Neural crest cell (in vitro differentiated cells): ENCODE measurements at places on chromosomes 2 and 18. TPM values are rescaled to one million over a fixed set of nuclear protein-coding genes. Genes with fewer than 3 reads are reported as not detected.

GRCh38 chr2:218853766-218854165 lies 5.8 kb upstream of the WNT6 start:
- no peak for DNase-seq
- H3K4me3 ChIP-seq, result no peak overlapping the region
- peaks cover 86% of the 10 kb centered on the region for H3K27me3 ChIP-seq
- H3K27ac ChIP-seq, result no peak overlapping the region

- H3K4me1 ChIP-seq, result no peaks in the 10 kb centered on the region
- no peaks in the 10 kb centered on the region for H3K27me3 ChIP-seq
- no peak overlapping the region for H3K4me3 ChIP-seq
- no peak overlapping the region for H3K27ac ChIP-seq
- DNase-seq, result no peak
- no peaks in the 10 kb centered on the region for H3K36me3 ChIP-seq
These were observed 128.3 kb downstream of the SH3BP4 start for GRCh38 chr2:235080101-235080500.

TDRD15 gene
- not detected in 2 replicates for total RNA-seq

- H3K36me3 ChIP-seq, result no peaks in the 10 kb centered on the region
- H3K4me1 ChIP-seq, result peaks cover 14% of the 10 kb centered on the region
- H3K4me3 ChIP-seq, result no peak overlapping the region
- H3K27me3 ChIP-seq, result no peaks in the 10 kb centered on the region
- DNase-seq, result no peak
- H3K27ac ChIP-seq, result no peak overlapping the region
These were observed 24.6 kb downstream of the TMEM127 start for GRCh38 chr2:96241227-96241626.

- peak overlapping the region; percentile 100 for H3K4me3 ChIP-seq
- DNase-seq, result peak; percentile 41
- peaks cover 55% of the 10 kb centered on the region for H3K4me1 ChIP-seq
- H3K27ac ChIP-seq, result peak overlapping the region; percentile 97
These were observed 419 bp downstream of the EPHA4 start for GRCh38 chr2:221571551-221572218.

GRCh38 chr2:232008907-232009638 lies 47.6 kb downstream of the DIS3L2 start:
- H3K27me3 ChIP-seq, result no peaks in the 10 kb centered on the region
- H3K27ac ChIP-seq, result peak overlapping the region; percentile 70
- H3K4me3 ChIP-seq, result no peak overlapping the region
- peaks cover 7% of the 10 kb centered on the region for H3K36me3 ChIP-seq
- H3K4me1 ChIP-seq, result peaks cover 26% of the 10 kb centered on the region

IL1R2 gene
- not detected in 2 replicates for total RNA-seq

DNA sequence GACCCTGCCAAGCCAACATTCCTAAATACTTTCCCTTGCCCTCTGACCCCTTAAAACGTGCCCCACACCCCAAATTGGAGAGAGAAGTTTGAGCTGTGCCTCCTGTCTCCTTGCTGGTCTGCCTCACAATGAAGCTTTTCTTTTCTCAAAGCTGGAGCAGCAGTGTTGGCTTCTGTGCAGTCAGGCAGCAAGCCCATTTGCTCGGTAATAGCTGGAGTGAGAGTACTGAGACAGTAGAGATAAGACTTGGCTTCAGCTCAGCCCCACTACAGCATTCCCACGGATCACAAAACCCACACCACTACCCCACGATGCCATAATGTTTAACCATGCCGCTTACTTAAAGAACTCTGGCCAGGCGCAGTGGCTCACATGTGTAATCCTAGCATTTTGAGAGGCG lies 73.0 kb downstream of the NCAPH start:
- H3K27ac ChIP-seq, result peak overlapping the region; percentile 50
- peaks cover 50% of the 10 kb centered on the region for H3K4me1 ChIP-seq
- peak; percentile 24 for DNase-seq
- no peaks in the 10 kb centered on the region for H3K27me3 ChIP-seq
- no peaks in the 10 kb centered on the region for H3K36me3 ChIP-seq

DNA sequence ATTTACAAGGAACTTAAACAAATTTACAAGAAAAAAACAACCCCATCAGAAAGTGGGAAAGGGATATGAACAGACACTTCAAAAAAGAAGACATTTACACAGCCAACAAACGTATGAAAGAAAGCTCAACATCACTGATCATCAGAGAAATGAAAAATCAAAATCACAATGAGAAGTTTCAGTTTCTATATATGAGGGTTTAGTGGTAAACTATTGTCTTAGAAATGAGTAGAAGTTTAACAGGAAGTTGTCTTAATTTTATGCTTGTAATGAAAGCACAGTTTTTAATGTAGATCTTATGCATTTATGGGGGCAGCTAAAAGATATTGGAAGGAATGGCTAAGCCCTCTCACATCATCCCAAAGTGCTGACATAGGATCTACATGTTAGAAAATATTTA lies 325.4 kb downstream of the ERBB4 start:
- H3K4me1 ChIP-seq, result no peaks in the 10 kb centered on the region
- H3K27ac ChIP-seq, result no peak overlapping the region
- no peaks in the 10 kb centered on the region for H3K27me3 ChIP-seq
- DNase-seq, result no peak
- no peak overlapping the region for H3K4me3 ChIP-seq
- no peaks in the 10 kb centered on the region for H3K36me3 ChIP-seq

ZFP36L2 gene
- total RNA-seq, result 39.8 and 39.9 TPM in 2 replicates

DNA sequence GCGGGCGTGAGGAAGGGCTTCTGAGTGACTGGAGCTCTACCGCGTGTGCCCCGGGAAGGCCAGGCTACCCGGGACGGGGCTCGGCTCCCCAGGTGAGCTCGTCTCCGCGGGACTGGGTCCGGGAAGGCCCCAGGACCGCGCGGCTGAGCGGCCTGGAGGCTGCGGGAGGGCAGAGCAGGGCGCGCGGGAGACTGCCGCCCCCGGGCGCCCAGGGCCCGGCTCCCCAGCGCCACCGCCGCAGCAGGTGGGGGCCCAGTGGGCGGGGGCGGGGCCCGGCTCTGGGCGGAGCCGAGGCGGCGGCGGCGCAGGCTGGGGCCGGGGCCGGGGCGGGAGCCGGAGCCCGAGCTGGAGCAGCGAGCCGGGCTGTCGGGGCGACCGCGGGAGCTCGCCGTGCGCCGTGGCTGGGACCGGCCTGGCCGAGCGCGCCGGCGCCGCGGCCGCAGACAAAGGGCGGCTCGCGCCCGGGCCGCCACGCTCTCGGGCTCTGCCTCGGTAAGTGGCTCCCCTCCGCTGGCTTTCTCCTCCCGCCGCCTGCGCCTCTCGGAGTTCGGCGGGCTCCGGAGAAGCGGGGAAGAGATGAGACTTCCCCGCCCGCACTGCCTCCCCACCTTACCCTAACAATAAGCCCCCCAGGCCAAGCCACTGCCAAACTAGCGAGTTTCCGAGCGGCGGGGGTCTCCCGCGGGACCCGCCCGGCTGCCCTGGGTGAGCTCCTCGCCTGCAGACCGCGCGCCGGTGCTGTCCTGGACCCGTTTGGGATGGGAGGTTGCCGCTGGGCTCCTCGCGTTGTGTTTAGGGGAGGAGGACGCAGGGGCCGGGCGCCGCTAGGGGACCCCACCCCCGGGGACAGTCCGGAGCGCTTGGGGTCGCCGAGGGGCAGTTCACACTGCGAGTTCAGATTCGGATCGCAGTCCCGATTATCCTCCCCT lies at the start of gene MAPK4:
TSS of gene MAPK4 (plus strand) at position 336 of the 929 bp plus-strand sequence. CDS start 103,872 bp downstream, outside the sequence.
- peaks cover 4% of the 10 kb centered on the region for H3K36me3 ChIP-seq
- peak within 1 kb of the TSS; percentile 90 for H3K4me3 ChIP-seq
- DNase-seq, result peak; percentile 45
- H3K27ac ChIP-seq, result peak within 1 kb of the TSS; percentile 91
- peaks cover 10% of the 10 kb centered on the region for H3K4me1 ChIP-seq

L3MBTL4 gene
- 0.50 and 0.65 TPM in 2 replicates for total RNA-seq

DNA sequence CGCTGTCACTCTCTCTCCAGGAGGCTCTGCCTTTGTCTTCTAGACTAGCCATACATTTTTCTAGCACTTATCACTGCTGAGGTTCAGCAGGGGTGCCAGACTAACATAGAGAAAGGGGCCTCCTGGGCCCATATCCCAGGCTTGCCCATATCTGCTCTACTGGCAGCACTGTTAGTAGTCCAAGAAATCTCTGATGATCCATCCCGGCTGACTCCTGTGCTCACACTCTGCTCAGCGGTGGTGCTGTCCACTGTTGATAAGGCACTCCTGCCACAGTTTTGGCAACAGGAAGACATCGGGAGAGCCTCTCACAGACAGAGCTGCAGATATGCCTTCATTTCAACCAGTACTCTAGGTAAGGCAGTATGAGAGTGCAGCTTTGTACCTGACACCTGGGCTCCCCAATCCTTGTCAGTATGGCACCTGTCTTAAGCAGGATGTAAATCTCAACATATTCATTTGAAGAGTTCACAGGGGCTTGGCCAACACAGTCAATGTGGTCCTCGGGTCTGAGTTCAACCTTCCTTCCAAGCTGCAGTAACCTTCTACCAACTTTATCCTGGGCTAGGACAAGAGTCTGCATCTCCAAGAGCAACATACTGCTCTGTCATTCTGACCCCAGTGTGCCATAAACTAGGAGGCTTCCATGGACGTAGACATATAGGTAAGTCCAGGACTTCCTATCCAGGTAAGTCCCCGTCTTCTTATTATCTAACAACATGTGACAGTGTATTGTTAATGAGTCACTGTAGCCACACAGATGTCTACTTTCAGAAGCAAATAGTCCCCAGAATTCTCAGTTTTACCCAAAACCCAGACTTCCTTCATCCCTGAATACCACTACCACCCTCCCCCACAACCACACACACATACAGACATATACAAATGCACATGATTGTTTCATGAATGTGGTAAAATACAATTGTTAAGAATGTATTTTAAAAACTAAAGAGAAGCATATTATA lies 16.2 kb downstream of the KLF7 start:
- H3K36me3 ChIP-seq, result peaks cover 4% of the 10 kb centered on the region
- no peak for DNase-seq
- H3K27ac ChIP-seq, result no peak overlapping the region
- no peaks in the 10 kb centered on the region for H3K27me3 ChIP-seq

- no peaks in the 10 kb centered on the region for H3K4me1 ChIP-seq
- H3K4me3 ChIP-seq, result no peak overlapping the region
- no peaks in the 10 kb centered on the region for H3K36me3 ChIP-seq
- no peak overlapping the region for H3K27ac ChIP-seq
These were observed 177.7 kb downstream of the TMEM247 start for GRCh38 chr2:46657042-46657504.

- H3K36me3 ChIP-seq, result no peaks in the 10 kb centered on the region
- DNase-seq, result no peak
- H3K27me3 ChIP-seq, result no peaks in the 10 kb centered on the region
- no peaks in the 10 kb centered on the region for H3K4me1 ChIP-seq
These were observed 43.1 kb upstream of the SELENOI start for GRCh38 chr2:26302846-26303245.

GBX2 gene
- 21.3 and 21.9 TPM in 2 replicates for total RNA-seq

C2orf72 gene
- 3.0 and 3.3 TPM in 2 replicates for total RNA-seq

DNA sequence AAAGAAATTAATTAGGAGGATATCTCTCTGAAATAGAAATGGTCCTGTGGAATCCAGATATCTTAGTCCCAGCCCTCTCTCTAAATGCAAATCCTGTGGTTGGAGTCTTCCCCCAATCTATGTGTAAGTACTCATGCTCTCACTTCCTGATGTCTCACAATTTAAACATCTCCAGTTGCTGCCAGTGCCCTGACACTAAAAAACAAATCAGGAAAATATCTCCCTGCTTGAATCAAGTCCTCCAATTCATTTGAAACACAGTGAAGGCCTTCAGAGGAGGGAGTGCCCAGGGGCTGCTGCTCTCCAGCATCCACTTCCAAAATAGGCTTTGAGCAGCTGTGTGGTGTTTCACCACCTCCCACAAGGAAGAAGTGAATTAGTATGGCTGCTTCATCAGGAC lies 413.8 kb downstream of the RAD51AP2 start:
- no peaks in the 10 kb centered on the region for H3K36me3 ChIP-seq
- no peak overlapping the region for H3K27ac ChIP-seq
- no peaks in the 10 kb centered on the region for H3K4me1 ChIP-seq
- H3K27me3 ChIP-seq, result peaks cover 9% of the 10 kb centered on the region

GRCh38 chr2:5618271-5618670 lies 73.9 kb upstream of the SOX11 start:
- no peak for DNase-seq
- H3K36me3 ChIP-seq, result peaks cover 3% of the 10 kb centered on the region
- no peak overlapping the region for H3K27ac ChIP-seq
- H3K4me3 ChIP-seq, result no peak overlapping the region
- H3K4me1 ChIP-seq, result peaks cover 5% of the 10 kb centered on the region

GRCh38 chr2:44843641-44844310 lies 97.7 kb upstream of the SIX3 start:
- no peaks in the 10 kb centered on the region for H3K36me3 ChIP-seq
- H3K27me3 ChIP-seq, result peaks cover 16% of the 10 kb centered on the region
- no peak overlapping the region for H3K27ac ChIP-seq
- no peak for DNase-seq

GRCh38 chr2:232483923-232484627 lies 3.6 kb downstream of the ECEL1 start:
- H3K4me1 ChIP-seq, result peaks cover 9% of the 10 kb centered on the region
- no peaks in the 10 kb centered on the region for H3K36me3 ChIP-seq
- no peak overlapping the region for H3K4me3 ChIP-seq
- peaks cover 53% of the 10 kb centered on the region for H3K27me3 ChIP-seq

PLEK gene
- not detected in 2 replicates for total RNA-seq

LYPD6B gene
- total RNA-seq, result not detected in 2 replicates

SNTG2 gene
- total RNA-seq, result 0.36 and 0.47 TPM in 2 replicates

PSMD1 gene
- 128 and 146 TPM in 2 replicates for total RNA-seq

DNA sequence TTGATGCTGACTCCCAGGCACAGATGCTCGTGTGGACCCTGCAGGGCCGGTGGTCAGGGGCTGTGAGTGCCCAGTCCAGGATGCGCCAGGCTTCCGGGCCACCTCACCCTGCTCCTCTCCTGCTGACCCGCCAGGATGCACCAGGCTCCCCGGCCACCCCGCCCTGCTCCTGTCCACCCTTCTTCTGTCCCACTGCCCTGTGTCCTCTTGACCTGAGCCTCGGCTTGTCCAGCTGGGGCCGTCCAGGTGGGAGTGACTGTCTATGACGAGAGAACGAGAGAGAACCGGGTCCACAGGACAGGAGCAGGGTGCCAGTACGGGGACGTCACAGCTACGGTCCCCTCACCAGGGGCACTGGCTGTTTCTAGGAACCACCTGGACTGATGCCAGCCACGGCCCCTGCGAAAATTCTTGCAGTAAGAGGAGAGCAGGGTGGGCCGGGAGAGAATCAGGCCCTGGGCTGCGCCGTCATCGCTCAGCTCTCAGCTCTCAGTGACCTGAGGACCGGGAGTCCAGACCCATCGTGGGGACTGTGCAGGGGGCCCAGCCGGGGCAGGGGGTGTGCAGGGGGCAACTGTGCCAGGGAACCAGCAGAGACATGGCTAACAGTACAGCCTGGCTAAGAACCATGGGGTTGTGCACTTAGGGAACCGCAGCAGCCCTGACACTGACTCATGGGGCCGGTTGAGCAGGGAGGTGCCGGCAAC lies 12.9 kb upstream of the NFATC1 start:
- no peak for DNase-seq
- no peaks in the 10 kb centered on the region for H3K36me3 ChIP-seq
- no peak overlapping the region for H3K27ac ChIP-seq
- peaks cover 11% of the 10 kb centered on the region for H3K27me3 ChIP-seq
- H3K4me3 ChIP-seq, result no peak overlapping the region

GRCh38 chr2:182503886-182504285 lies 77.0 kb upstream of the PDE1A start:
- peaks cover 36% of the 10 kb centered on the region for H3K4me1 ChIP-seq
- no peaks in the 10 kb centered on the region for H3K27me3 ChIP-seq
- H3K4me3 ChIP-seq, result no peak overlapping the region
- H3K36me3 ChIP-seq, result peaks cover 2% of the 10 kb centered on the region

POTEI gene
- 1.1 and 1.3 TPM in 2 replicates for total RNA-seq
